Motor neuron (in vitro differentiated cells): ENCODE measurements at places on chromosomes 7 and 10. TPM values are rescaled to one million over a fixed set of nuclear protein-coding genes. Genes with fewer than 3 reads are reported as not detected.

The TAS2R5 gene
- 1.5 and 2.4 TPM in 2 replicates for total RNA-seq

The NUPR2 gene
- not detected in 2 replicates for total RNA-seq

The NPY4R gene
- total RNA-seq = 0.26 and 0.59 TPM in 2 replicates

The DNAH11 gene
- 1.5 and 2.7 TPM in 2 replicates for total RNA-seq

The PRPS1L1 gene
- 0.26 TPM in 1 of 2 replicates, not detected in the other for total RNA-seq

The KIAA1217 gene
- 1.5 and 5.4 TPM in 2 replicates for total RNA-seq

The MTERF1 gene
- total RNA-seq = 12.3 TPM in 2 replicates

The CYP2C19 gene
- 0.38 TPM in 1 of 2 replicates, not detected in the other for total RNA-seq

The FEZF1 gene
- 0.45 TPM in 1 of 2 replicates, not detected in the other for total RNA-seq

The RPS24 gene
- 3,234 and 3,256 TPM in 2 replicates for total RNA-seq

The CREB3L2 gene
- total RNA-seq = 3.2 and 3.6 TPM in 2 replicates

The RTKN2 gene
- total RNA-seq = 1.4 and 2.2 TPM in 2 replicates

The LIPK gene
- not detected in 2 replicates for total RNA-seq

The GNAT3 gene
- total RNA-seq = not detected in 2 replicates

The VPS37D gene
- 1.7 and 2.9 TPM in 2 replicates for total RNA-seq

The HOXA4 gene
- 12.3 and 17.3 TPM in 2 replicates for total RNA-seq

The TMEM168 gene
- 15.3 and 21.4 TPM in 2 replicates for total RNA-seq

The SPDYE18 gene
- total RNA-seq = 0.66 and 0.83 TPM in 2 replicates

The PPP1R3A gene
- not detected in 2 replicates for total RNA-seq

The SHTN1 gene
- total RNA-seq = 16.0 and 17.0 TPM in 2 replicates

The EBF3 gene
- total RNA-seq = 0.38 and 0.70 TPM in 2 replicates

The ATOH7 gene
- 1.7 and 2.2 TPM in 2 replicates for total RNA-seq

The RGR gene
- 2.6 and 6.3 TPM in 2 replicates for total RNA-seq

The ADIRF gene
- total RNA-seq = 58.1 and 63.7 TPM in 2 replicates

The HOGA1 gene
- 0.29 and 0.32 TPM in 2 replicates for total RNA-seq

The STEAP4 gene
- total RNA-seq = 0.09 and 0.16 TPM in 2 replicates
